Central memory CD4-positive, alpha-beta T cell (primary cell): ENCODE measurements at places on chromosomes 3 and 15.

DNA sequence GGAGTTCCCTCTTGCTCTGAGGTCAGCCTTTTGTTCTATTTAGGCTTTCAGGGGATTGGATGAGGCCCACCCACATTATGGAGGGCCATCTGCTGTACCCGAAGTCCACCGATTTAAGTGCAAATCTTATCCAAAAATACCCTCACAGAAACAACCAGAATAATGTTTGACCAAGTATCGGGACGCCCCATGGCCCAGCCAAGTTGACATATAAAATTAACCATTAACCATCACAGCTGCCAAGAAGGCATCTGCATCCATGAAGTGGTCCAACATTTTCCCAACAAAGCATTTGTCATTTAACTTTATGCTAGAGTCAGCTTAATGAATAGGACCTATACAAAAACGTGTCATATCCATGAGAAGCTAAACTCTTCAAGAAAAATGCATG is 46.2 kb upstream of the TBC1D23 start:
- DNase-seq: no peak

DNA sequence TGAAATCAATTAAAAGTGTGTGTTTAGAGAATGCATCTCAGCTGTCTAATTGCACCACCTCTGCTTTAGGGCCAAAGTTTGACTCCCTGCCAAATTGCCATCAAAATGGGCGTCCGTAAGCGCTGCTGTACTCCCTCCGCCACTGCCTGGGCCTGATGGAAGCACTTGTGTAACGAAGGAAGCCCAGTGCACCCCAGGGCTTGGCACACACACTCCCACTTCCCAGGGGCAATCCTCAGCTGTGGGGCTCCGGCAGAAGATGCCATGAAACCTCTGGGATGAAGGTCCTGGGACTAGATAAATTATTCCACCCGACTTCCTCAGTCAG is 137.8 kb downstream of the RORA start:
- no peak for DNase-seq

DNA sequence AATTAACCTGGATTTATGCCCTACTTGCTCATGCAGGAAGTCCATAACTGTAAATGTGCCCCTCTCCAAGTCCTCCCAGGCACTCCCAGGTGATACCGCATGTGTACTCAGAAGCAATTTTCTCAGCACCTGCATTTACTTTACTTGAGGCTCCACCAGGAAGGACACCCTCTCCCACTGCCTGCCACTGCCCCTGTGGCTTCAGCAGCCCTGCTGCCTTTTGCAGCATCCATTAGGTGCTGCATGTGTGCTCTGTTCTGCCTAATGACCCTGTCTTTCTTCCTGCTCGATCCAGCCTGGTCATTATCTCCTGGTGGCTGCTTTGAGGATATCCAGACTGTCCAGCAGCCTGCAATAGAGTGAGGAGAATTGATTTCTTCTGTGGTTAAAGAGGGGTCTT is 107.6 kb upstream of the SEMA6D start:
- no peak for DNase-seq

- DNase-seq: no peak
Measured at GRCh38 chr3:8279476-8279875, 222.1 kb upstream of the LMCD1 start.

- peak; percentile 42 for DNase-seq
Measured at GRCh38 chr3:71710906-71711494, 14.2 kb downstream of the EIF4E3 start.

- DNase-seq: no peak
Measured at GRCh38 chr3:136898954-136899353, 36.9 kb downstream of the NCK1 start.

GRCh38 chr15:63473007-63473748 is 31.2 kb upstream of the USP3 start:
- peak; percentile 53 for DNase-seq

- DNase-seq: peak; percentile 21
Measured at GRCh38 chr15:40873694-40874561, at the start of gene RHOV. Gene RHOV, minus strand, starts transcription at chr15:40874234. Its CDS starts 95 bp downstream, at chr15:40874139.

GRCh38 chr15:52256366-52256765 is 39.2 kb downstream of the MYO5C start:
- DNase-seq: peak; percentile 72

DNA sequence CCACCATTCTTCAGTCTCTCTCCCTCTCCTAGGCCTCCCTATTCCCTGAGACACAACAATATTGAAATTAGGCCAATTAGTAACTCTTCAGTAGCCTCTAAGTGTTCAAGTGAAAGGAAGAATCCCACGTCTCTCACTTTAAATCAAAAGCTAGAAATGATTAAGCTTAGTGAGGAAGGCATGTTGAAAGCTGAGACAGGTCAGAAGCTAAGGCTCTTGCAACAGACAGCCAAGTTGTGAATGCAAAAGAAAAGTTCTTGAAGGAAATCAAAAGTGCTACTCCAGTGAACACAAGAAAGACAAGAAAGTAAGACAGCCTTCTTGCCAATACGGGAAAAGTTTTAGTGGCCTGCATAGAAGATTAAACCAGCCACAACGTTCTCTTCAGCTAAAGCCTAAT is 41.3 kb downstream of the PPM1L start:
- DNase-seq: no peak

- DNase-seq: no peak
Measured at GRCh38 chr3:127286571-127287140, 1.2 kb downstream of the PRR20G start.

- no peak for DNase-seq
Measured at GRCh38 chr15:38266247-38266986, 13.8 kb downstream of the SPRED1 start.

- DNase-seq: no peak
Measured at GRCh38 chr3:114887806-114888205, 259.3 kb downstream of the ZBTB20 start.

- no peak for DNase-seq
Measured at GRCh38 chr3:187040516-187041361, 98.6 kb downstream of the RPL39L start.

DNA sequence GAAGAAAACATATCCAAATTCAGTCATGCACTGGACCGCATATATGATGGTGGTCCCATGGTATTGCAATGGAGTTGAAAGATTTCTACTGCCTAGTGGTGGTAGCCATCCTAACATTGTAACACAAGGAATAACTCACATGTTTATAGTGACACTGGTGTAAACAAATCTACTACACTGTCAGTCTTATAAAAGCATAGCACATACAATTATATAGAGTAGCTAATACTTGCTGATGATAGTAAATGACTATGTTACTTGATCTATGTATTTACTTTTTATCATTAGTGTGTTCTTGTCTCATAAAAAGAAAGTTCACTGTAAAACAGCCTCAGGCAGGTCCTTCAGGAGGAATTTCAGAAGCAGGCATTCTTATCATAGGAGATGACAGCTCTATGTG is 96.0 kb upstream of the CDIN1 start:
- no peak for DNase-seq

DNA sequence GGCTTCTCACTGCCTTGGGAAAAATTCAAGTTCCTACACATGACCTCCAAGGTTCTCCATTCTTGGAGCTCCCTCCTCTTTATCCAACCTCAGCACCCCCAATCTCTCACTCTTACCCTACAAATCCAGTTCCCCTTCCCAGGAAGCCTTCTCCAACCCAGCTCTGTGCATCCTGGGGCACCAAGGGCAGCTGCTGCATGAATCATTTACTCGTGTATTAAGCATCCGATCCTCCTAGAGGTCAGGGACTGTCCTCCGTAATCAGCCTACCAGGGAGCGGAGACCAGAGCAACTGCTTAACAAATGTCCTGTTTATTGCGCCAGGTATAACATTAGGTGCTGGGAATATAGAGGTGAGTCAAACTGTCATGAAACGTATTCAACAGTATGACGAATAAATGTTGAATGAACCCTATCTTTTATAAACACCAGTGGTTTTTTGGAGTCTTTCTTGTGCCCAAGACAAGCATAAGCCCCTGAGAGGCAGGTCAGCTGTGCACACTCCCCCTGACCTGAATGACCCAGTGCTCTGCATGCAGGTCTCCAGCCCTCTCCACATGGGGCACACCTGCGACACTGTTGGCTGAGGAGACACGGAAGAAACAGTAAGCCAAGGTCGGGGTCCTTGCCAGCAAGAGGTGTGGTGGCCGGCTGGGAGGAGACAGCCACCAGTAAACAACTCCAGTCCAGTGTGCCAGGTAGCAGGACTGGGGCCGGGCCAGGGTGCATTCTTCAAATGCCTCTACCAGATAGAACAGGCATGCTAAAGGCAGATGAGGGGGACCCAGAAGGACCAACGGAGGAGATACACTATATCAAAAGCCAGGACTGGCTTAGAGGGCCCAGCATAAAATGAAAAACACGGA is 27.6 kb downstream of the ANP32A start:
- DNase-seq: no peak

DNA sequence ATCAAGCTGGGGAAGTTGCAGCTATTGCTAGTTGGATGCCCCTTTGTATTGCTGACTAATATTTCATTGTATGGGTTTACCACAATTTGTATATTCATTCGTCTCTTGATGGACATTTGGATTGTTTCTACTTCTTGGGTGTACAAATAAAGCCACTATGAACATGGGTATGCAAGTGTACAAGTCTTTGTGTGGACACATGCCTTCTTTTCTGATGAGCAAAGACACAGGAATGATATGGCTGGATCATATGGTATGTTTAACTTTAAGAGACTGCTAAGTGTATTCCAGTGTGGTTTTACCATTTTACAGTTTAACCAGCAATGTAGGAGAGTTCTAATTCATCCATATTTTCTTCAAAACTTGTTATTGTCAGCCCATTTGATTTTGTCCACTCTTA is 32.2 kb downstream of the NECTIN3 start:
- no peak for DNase-seq

DNA sequence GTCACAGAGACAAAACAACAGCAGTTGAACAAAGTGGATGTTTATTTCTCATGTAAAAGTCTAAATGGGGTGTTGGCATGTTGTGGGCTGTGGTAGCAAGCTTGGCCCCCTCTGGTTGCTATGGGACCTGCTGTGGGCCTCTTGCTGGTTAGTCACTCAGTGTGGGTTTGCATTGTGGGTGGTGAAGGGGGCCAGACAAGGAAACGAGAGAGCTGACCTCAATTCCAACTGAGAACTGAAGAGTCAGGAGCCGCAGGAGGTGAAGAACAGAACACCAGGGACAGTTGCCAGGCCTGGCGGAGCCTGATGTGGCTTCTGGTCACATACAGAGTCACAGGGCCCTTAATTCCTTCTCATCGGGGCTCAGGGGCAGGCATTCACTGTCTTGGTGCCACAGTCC is 1.9 kb upstream of the ADPGK start:
- peak; percentile 71 for DNase-seq

- DNase-seq: no peak
Measured at GRCh38 chr3:123758081-123758564, 126.0 kb downstream of the MYLK start.

DNA sequence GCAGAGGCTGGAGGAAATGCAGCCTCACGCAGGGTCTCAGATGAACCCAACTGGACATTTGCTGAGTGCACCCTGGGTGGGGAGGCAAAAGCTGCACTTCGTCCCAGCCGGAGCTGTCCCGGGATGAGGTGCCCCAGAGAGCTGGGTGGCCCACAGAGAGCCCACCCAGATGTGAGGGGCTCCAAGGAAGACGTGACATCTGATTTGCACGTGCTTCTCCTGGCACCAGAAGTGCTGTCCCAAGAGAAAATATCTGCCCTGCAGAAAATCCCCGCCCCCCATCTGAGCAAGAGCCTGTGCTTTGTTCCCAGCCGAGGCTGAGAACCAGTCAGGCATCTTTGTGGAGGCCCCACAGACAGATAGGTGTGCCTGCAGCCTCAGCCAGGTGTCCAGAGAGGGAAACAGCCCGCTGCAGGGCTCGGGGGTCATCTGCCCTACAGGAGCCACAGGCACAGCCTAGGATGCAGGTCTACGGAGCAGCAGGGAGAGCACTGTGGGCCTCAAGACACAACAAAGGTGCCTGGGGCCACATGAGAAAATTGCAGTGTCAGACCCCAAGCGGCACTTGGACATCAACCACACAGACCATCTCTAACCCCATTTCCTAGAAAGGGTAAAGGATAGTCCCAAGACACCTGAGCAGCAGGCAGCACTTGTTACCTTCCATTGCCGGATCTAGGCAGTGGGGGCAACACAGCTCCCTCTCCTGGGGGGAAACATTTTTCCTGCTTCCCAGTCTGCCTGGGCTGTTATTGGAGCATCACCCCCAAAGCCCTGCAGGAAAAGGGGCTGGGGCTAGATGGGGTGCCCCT is 5.8 kb downstream of the TMIE start:
- DNase-seq: no peak

DNA sequence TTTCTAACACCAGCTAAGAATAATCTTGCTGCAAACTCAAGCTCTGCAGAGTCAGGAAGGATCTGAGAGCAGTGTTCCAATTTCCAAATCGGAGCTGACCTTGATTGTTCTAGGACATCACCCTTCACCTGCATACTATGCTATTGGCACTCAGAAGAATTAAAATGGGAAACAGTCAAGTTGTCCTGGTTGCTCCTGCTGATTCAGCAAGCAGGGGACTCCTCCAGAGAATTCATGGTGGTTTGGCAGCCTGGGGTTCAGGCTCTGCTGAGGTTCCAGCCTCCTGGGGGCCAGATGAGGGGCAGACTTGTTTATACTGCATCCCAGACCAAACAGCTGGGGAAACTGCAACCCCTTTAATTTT is 213.7 kb upstream of the ADAMTS9 start:
- DNase-seq: no peak

DNA sequence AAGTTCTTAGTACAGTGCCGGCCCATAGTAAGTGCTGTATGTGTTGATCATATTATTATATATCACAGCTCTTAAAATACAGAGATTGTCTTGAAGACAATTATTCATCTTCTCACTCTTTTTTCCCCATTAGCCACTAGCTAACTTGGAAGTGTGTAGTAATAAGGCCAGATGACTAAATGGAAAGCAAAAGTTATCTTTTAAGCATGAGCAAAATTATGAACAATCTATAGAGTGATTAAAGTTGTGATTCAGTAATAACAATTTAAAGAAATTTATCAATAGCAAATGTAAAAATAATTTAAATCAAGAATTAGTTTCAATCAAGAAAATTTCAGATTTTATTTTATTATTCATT is 630.9 kb upstream of the TBL1XR1 start:
- no peak for DNase-seq

- DNase-seq: no peak
Measured at GRCh38 chr15:60893886-60894285, 335.2 kb downstream of the RORA start.

- DNase-seq: no peak
Measured at GRCh38 chr3:194045289-194045688, 90.7 kb upstream of the HES1 start.

DNA sequence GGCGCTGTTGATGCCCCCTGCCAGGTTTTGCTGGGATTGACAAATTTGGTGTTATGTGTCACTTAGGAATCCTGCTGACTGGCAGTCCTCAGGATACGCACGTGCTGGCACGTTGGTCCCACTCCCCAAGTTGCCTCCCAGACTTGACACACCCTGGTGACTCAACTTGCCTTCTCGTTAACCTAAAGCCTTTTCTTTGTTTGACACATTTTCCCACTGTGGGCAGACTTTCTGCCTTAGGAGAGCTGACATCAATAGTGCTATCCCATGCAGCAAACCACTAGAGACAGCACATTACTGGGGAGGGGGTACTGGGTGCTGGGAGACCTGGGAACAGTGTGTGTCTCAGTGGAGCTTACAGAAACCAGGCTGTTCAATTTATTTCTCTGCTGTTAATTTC is 104.3 kb downstream of the OXNAD1 start:
- DNase-seq: no peak

- DNase-seq: no peak
Measured at GRCh38 chr3:163490119-163490518, 1588.2 kb downstream of the SI start.
